ENCODE measurements at places on chromosomes 6 and 20.

GRCh38 chr20:61933481-61933950, 132.2 kb downstream of the TAF4 start:
- no peak for DNase-seq

DNA sequence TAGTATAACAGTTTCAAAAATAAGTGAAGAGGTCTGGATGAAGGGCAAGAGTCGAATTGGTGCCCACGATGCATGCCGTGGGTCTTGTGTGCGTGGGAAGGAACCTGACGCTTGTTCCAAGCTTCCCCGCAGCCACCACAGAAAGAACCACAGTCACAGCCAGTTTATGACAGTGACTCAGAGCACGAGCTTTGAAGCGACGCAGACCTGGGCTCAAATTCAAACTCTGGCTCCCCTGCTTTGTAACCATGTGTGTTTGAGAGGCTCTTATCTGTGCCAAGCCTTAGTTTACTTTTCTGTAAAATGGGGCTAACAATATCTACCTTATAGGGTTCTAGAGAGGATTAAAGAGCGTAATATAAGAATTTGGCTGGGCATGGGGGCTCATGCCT, 65.5 kb downstream of the SYNJ2 start:
- no peak for DNase-seq

DNA sequence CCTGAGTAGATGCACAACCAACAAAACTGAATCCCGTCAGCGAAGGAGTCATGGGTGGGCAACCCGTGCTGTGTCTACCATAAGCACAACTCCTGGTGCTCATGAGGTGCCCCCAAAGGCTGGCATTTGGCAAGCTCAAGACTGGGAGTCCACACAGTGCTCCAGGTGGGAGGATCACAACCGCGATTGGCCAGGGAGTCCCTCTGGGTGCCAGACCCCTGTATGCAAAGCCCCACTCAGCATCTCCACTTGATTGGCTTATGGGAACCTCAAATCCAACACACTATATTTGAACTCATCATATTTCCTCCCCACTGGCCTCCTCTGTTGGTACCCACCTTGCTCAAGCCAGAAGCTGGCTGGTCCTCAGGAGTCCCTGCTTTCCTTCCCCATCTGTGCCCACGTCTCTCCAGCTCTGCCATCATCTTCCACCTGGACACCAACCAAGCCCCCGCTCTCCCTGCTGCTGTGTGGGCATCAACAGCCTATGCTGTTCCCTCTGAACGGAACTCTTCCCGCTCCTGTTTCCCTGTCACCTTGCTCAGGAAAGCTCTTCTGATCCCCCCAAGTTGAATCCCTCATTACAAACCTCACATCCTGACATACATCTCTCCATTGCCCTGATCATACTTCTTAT, 142.3 kb upstream of the PTPN1 start:
- DNase-seq, result no peak

GRCh38 chr6:166936079-166936787, 20.1 kb downstream of the RNASET2 start:
- no peak for DNase-seq

DNA sequence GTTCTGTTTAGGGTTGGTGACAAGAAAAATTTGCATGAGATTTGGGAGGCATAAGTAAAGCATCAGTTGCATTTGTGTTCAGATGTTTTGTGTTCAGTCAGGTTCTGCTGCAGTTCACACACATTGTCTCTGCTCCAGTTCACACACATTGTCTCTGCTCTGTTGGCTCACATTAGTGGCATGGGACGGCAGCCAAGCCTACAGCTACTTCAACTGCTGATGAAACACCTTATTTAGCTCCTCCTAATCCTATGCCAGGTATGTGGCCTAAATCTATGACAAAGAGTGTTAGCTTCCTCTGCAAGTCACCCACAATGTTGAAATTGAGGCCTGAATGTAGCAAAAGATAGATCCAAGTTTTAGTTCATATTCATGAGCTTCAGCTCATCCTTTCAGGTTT, 278.1 kb upstream of the SYNCRIP start:
- no peak for DNase-seq

- no peak for DNase-seq
Measured at GRCh38 chr6:7073821-7074525, 33.8 kb upstream of the RREB1 start.

DNA sequence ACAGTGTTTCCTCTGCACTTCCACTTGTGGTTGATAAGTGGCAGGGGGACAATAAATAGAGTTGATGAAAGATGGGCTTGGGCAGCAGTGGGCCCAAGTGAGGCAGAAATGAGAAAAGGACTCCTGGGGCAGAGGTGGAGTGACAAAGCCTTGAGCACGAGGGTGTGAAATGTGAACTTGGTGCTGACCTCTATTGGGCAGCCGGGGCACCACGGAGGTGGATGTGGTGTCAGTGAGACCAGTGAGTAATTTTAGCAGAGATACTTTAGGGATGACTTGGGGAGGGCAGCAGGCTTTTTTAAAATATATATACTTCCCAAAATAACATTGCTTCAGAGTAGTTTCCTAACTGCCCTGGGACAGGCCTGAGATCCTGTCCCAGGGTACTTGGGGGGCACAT, 30.6 kb upstream of the MYLK2 start:
- peak; percentile 25 for DNase-seq

DNA sequence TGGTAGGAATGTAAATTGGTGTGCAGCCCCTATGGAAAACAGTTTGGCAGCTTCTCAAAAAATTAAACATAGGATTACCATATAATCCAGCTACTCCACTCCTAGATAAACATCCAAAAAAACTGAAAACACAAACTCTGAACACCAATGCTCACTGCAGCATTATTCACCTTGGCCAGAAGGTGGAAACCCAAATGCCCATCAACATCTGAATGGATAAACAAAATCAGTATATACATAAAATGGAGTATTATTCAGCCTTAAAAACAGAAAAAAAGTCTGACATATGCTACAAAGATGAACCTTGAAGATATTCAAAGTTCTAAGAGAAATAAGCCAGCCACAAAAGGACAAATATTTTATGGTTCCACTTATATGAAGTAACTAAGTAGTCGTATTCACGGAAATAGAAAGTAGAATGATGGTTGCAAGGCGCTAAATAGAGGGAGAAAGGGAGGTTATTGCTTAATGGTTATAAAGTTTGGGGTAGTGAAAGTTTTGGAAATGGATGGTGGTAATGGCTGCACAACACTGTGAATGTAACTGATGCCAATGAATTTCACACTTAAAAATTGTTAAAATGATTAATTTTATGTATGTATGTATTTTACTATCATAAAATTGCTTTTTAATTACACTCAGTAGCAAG, 4.0 kb downstream of the PHF10 start:
- DNase-seq, result no peak

DNA sequence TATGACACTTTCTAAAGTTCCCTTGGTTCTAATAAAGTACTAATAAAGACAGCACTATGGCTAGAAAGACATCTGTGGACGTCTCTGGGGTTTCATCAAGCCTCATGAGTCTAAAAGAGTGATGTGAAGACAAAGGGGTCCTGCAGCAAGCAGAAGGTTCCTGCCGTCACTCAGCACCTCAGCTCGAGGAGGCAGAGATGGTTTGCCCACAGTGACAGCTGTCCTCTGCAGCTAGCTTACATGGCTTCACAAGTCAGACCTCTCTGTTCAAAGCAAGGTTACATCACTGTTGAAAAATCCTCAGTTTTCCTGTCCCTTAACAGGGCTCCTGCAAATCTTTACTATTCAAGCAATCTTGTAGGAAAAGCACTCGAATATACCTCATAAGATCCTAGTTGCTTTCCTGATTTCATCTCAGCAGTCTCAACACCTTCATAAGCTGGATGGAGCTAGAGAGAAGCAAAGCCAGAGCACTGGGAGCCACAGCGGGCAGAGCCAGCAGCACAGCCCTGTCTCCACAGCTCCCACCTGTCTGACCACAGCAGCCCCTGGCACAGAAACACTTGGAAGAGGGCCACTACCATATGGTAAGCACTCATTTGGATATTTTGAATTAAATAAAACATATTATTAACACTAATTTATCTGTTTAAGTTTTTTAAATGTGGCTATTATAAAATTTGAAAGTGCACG, 202.3 kb downstream of the GMDS start:
- no peak for DNase-seq

GRCh38 chr6:69370763-69371162, 426.0 kb downstream of the LMBRD1 start:
- no peak for DNase-seq

DNA sequence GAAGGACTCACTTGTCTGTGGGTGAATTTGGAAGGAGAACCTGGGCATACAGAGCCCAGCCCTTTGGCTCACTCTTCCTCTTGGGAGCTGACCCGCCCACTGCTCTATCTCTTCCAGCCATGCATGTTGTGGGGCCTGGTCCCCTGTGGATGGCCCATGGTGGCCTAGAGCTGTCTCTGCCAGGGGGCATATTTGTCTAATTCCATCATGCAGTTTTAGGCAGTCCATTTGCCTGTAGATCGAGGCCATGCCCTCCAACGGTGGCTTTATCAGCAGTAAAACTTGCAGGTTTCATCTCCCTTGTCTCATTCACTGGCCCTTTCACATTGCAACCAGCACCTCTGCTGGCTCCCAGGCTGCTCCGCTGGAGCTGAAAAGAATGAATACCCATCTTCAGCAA, 12.9 kb upstream of the EZR start:
- no peak for DNase-seq

- DNase-seq, result no peak
Measured at GRCh38 chr6:7901780-7902179, 8.8 kb downstream of the TXNDC5 start.

- DNase-seq, result no peak
Measured at GRCh38 chr20:23636182-23636907, 1.4 kb downstream of the CST3 start.

- DNase-seq, result no peak
Measured at GRCh38 chr6:38589367-38589720, 50.4 kb downstream of the BTBD9 start.

- no peak for DNase-seq
Measured at GRCh38 chr20:47805951-47806350, 20.7 kb upstream of the SULF2 start.

- DNase-seq, result no peak
Measured at GRCh38 chr20:22597303-22597702, 12.9 kb upstream of the FOXA2 start.

DNA sequence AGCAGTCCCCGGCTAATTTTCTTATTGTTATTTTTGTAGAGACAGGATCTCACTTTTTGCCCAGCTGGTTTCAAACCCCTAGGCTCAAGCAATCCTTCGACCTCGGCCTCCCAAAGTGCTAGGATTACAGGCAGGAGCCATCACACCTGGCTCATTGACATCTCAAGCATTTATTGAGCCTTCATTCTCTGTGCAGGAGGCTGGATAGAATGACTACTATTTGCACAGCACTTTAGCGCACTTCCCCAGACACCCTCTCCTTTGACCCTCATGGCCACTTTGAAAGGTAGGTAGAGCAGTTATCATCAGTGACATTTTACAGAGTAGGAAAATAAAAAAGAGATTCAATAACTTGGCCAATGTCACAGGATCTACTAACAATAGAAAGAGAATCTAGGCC, 124.0 kb upstream of the STXBP5 start:
- no peak for DNase-seq

- no peak for DNase-seq
Measured at GRCh38 chr6:4522453-4522852, 253.8 kb upstream of the CDYL start.

DNA sequence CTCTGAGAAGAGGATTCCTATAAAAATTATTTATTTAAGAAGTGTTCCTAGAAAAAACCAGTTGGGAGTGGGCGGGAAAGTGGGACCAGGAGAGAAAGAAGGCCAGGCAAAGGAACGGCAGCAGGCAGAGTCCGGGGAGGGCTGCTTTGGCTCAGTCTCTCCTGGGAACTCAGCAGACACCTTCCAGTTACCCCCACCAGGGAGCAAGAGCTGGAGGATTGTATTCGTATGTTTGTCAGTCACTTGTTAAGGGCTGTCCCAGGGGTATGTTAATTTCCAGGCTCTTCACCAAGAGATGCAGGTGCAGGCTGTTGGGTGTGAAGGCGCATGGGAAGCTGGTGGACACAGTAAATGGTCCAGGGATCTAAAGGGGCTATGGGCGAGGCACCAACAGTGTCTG, 53.0 kb upstream of the CHD6 start:
- DNase-seq, result no peak

- DNase-seq, result no peak
Measured at GRCh38 chr6:108453601-108454185, 107.0 kb upstream of the FOXO3 start.

DNA sequence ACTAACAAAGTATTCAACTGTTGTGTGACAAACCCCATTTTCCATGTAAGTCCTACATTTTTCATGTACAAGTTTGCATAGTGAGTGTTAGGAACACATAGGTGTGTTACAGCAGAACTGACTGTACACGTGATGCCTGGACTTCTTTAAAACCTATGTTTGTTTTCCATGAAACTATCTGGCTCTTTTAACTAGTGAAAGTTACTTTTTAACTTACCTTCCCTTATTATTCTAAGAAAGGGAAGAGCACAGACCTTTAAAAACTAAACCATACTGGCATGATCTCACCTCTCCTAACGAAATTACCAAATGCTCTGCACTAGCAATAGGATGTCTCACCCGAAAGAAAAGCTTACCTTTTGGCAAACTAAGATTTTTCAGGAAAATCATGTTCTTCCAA, 87.8 kb downstream of the CENPW start:
- DNase-seq, result no peak
